CD8-positive, alpha-beta memory T cell (primary cell): ENCODE measurements at places on chromosomes 6 and 20. TPM values are rescaled to one million over a fixed set of nuclear protein-coding genes. Genes with fewer than 3 reads are reported as not detected.

HRH3 gene
- not detected for polyA plus RNA-seq

- no peak overlapping the region for H3K27ac ChIP-seq
- no peaks in the 10 kb centered on the region for H3K36me3 ChIP-seq
- no peak for DNase-seq
- H3K4me1 ChIP-seq, result no peaks in the 10 kb centered on the region
- H3K4me3 ChIP-seq, result no peak overlapping the region
Measured at GRCh38 chr6:102549221-102549874, 1155.8 kb downstream of the GRIK2 start.

PTCHD4 gene
- not detected for polyA plus RNA-seq

FAXC gene
- not detected for polyA plus RNA-seq

DNA sequence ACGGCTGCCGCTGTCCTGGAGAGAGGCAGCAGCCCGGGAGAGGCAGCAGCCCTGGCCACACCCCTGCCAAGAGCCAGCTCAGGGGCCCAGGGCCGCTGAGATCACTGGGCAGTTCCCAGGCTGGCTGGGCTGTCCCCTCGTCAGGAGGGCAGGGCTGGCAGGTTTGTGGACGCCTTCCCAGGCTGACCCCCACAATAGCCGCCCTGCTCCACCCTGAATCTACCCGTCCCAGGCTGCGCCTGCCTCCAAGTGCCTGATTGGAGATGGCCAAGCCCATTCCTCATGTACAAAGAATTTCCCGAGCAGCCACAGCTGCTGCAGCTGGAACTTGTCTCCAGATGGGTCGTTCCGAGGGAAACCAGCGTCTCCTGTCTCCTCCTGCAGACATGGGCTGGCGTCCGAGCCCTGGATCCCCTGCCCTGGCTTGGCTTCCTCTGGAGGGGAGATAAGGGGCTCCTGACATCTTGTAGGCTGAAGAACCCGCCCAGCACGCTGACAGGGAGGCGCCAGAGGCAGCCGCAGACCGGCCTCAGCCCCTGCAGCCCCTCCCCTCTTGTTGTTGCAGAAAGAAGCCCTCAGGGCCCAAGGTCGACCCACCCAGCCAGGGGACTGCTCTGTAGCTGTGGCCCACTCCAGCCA is 9.4 kb upstream of the GATA5 start:
- no peak overlapping the region for H3K4me3 ChIP-seq
- H3K36me3 ChIP-seq, result no peaks in the 10 kb centered on the region
- H3K27me3 ChIP-seq, result peaks cover 8% of the 10 kb centered on the region
- no peak for DNase-seq

MAS1 gene
- polyA plus RNA-seq, result not detected

- H3K4me3 ChIP-seq, result no peak overlapping the region
- H3K27me3 ChIP-seq, result no peaks in the 10 kb centered on the region
- DNase-seq, result no peak
Measured at GRCh38 chr6:158086504-158087223, 81.4 kb downstream of the SERAC1 start.

ARMH2 gene
- polyA plus RNA-seq, result 0.78 TPM

DEFB124 gene
- not detected for polyA plus RNA-seq

DNA sequence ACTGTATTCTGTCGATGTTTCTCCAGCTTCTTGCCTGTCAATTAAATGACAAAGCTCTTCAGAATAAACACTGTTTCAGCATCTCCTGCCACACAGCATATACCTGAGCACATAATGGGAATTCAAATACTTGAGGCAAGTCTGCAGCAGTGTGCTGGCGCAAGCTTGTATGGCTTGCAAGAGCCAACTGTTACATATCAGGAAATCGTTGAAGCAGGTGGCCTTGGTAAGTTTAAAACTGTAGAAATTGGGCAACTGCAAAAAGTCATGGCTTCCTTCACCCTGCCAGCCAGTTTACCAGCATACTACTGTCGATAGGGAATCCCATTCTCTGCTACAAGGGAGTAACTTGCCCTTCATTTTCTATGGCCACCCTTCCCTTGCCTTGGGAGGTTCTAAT is 23.0 kb downstream of the CPNE1 start:
- no peak overlapping the region for H3K4me3 ChIP-seq
- no peak for DNase-seq
- H3K4me1 ChIP-seq, result peaks cover 35% of the 10 kb centered on the region
- no peak overlapping the region for H3K27ac ChIP-seq

ADGRB3 gene
- polyA plus RNA-seq, result not detected

- no peaks in the 10 kb centered on the region for H3K36me3 ChIP-seq
- H3K4me1 ChIP-seq, result no peaks in the 10 kb centered on the region
- DNase-seq, result no peak
- no peaks in the 10 kb centered on the region for H3K27me3 ChIP-seq
- H3K4me3 ChIP-seq, result no peak overlapping the region
Measured at GRCh38 chr6:25387911-25388310, 108.7 kb downstream of the CARMIL1 start.

FBXO30 gene
- polyA plus RNA-seq, result 1.5 TPM

DNA sequence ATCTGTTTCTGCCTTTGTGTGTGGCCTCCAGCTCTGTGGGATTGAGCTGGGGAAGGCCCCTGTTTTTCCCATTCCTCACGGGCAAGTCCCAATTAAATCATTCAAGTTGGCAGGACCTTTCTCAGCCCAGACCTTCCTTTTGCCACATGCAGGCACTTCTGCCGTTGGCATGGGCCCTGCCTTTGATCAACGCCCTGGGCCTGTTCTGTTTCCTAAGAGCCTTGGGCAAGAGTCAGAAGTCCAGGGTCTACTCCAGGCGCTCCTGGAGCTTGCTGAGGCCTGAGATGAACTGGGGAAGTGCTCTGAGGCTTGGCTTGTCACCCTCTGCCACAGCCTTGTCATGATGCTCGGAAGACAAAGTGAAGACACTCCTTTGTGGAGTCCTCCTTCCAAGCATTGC is 7.1 kb downstream of the IP6K3 start:
- H3K27ac ChIP-seq, result no peak overlapping the region
- no peak for DNase-seq
- no peaks in the 10 kb centered on the region for H3K36me3 ChIP-seq

GRCh38 chr6:5103250-5103649 is 18.1 kb downstream of the PPP1R3G start:
- H3K4me3 ChIP-seq, result no peak overlapping the region
- no peaks in the 10 kb centered on the region for H3K27me3 ChIP-seq
- no peaks in the 10 kb centered on the region for H3K4me1 ChIP-seq
- no peaks in the 10 kb centered on the region for H3K36me3 ChIP-seq
